ENCODE measurements at places on chromosomes 5 and 9. TPM values are rescaled to one million over a fixed set of nuclear protein-coding genes. Genes with fewer than 3 reads are reported as not detected.

Gene PKD2L2
- not detected for total RNA-seq

Gene CCDC180
- total RNA-seq: 13.7 TPM

Gene LCNL1
- 45.0 TPM for total RNA-seq

Gene CCNJL
- total RNA-seq: 1.5 TPM

Gene TMEFF1
- total RNA-seq: not detected

Gene GAS1
- total RNA-seq: 39.9 TPM

Gene RASEF
- total RNA-seq: 2.4 TPM

Gene ARHGEF37
- 28.8 TPM for total RNA-seq

Gene SLC22A4
- 2.2 TPM for total RNA-seq

Gene FABP6
- not detected for total RNA-seq

Gene KIF27
- total RNA-seq: 9.9 TPM
